ENCODE measurements at places on chromosomes 7 and 10.

DNA sequence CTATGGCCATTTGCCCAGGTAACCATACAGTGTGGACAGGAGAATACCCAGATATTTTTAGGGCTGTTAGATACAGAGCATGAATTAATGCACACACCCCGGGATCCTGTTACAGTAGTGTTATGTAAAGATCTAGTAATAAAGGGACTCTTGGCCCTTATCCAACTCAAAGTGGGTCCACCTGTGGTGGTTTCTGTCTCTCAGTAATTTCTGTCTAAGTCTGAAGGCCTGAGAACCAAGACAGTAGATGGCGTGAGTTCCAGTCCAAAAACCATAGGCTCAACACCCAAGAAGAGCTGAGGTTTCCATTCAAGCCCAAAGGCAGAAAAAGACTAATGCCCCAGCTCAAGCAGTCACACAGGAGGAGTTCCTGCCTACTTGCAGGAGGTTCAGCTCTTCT lies 277.7 kb downstream of the ZEB1 start:
- DNase-seq, result no peak

DNA sequence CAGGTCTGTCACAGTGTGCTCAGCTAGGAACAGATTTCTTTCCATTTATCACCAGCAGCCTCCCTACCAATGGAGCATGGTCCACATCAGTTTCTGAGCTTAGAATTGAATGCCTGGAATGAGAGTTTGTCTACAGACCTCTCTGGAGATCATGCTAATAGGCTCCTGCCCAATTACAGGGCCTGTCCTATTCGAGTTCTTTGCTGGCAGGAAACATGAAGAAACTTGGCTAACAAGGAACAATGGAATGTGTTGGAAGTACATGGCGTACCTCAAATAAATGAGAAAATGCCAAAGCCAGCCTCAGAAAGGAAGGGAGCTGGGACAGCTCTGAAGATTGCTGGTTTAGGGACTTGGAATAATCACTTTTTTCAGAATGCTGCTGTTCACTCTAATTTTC lies 186.0 kb upstream of the AKR1E2 start:
- no peak for DNase-seq

- DNase-seq, result peak; percentile 96
Observed at GRCh38 chr7:19572566-19572965, 136.3 kb downstream of the POLR1F start.

DNA sequence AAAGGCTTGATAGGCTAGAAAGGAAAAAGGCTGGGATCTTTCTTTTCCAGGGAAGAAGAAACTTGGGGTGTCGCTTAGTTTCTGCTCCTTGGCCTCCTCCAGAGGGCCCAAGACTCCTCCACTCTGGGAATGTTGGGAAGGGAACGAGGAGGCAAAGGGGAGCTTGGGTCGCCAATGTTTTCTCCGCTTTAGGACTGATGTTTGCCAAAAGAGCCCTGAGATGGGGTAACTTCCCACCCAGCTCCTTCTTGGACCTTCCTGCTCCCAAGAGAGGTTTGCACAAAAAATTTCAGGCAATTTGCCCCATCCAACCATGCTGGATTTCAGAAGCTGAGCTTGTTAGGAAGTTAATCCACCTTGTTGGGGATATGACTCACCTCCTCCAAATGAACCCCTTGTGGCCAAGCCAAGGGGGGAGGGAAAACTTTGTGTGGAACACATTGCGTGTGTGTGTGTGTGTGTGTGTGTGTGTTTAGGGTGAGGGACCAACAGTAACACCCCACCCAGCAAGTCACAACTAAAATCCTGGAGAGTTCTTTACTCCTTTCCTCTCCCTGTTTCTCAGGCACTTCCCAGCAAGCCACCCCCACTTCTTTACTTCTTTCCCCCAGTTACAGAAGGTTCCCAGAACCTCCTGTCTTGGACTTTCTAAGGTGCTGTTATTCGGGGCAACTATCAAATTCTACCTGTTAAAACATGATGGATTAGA lies 8.7 kb upstream of the HOXA2 start:
- no peak for DNase-seq

DNA sequence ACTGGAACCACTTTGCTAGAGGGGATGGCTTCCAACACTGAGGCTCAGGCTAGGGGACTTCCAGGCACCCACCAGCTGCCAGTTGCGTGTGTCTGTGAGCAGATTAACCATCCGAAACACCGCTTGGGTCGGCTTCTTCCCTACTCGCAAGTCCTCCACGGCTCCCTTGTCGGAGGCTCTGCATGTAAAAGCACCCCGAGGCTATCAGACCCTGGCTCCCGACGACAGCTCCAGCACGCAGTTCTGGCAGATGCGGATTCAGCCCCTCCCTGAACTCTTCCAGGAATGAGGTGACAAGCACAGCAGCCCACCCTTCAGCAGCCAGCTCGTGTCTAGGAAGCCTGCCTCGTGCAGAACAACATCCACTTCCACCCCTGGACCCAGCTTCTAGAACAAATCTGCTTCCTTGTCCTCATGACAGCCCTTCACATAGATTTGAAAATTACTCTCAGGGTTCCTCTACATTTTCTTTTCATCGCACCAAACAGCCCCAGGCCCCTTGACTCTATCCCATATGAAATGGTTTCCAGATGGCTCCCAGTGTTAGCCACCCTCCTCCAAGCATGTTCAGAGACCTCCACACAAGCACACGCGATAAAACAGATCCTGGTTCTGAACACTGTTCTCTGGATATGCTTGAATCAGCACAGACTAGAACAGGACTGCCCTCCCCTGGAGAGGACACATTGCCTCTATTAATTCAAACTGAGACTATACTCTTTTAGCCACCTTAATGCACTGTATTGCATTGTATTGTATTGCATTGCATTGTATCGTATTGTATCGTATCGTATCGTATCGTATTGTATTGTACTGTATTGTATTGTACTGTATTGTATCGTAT lies 44.6 kb downstream of the SLIT1 start:
- DNase-seq, result no peak

DNA sequence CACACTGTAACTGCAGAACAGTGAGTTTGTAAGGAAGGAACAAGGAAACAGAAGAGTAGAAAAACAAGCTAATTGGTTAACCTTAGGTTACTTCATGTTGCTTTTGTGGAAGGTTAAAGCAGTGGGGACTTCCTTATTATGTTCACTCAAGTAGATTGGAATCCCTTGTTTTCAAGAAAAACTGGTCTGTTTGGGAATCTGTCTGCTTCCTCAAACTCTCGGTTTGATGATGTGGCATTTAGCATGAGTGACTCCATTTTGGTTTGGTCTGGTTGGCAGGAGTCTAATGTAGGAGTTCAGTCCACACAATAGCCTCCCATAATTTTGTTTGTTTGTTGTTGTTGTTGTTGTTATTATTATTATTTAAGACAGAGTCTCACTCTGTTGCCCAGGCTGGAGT lies 3.8 kb upstream of the TRIM56 start:
- DNase-seq, result no peak

GRCh38 chr7:12158334-12159060 lies 52.6 kb upstream of the TMEM106B start:
- DNase-seq, result peak; percentile 61

- no peak for DNase-seq
Observed at GRCh38 chr7:44051611-44052220, 7.2 kb downstream of the DBNL start.

DNA sequence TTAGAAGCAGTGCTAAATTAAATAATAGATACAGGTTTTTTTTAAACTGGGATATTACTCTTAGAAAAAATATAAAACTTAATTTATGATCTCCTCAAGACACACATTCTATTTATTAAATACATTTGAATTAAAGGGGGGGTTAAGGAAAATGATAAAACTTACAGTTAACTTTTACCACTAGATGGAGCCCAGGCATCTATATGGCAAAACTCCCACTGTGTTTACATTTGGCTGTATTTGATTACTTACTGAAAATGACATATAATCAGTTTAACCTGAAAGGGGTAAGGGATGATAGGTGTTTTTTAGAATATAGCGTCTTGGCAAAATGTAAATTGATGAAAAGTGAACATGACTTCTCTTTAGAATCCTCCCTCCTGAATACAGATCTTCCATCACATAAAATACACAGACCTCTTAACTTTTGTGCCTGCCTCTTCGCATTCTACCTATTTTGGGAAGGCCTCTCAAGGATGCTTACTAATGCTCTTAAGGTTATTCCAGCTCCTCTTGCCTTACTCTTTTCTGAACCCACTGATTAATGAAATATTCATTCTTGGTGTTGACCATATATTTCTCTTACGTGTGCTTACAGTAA lies 235.7 kb downstream of the AGMO start:
- DNase-seq, result peak; percentile 74

DNA sequence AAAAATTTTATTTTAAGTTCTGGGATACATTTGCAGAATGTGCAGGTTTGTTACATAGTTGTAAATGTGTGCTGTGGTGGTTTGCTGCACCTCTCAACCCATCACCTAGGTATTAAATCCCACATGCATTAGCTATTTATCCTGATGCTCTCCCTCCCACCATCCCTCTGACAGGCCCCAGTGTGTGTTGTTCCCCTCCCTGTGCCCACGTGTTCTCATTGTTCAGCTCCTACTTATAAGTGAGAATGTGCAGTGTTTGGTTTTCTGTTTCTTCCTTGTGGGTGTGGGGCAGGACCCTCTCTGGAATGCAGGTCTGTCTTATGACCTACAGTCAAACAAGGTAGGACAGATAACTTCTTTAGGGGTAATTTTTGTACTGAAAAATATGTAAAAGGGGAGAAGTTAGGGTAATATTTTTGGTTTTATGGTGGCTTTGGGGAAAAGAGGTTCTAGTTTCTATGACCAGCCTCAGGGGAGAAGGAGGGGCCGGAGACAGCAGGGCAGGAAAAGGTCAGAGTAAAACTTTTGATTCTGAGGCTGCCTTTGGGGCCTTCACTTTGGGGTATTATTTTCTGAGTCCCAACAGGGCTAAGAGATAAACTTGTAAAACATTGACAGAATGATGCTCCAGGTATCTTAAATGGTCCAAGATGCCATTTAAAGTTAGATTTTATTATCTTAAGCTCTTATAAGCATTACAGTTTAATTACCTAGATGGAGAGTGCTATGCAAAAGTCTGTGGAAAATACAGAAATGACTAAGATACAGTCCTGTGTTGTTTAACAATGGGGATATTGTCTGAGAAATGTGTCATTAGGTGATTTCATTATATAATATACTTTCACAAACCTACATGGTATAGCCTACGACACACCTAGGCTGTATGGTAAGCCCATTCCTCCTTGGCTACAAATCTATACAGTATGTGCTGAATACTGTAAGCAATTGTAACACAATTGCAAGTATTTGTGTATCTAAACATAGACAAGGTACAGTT lies 354.8 kb downstream of the ABCA13 start:
- no peak for DNase-seq

DNA sequence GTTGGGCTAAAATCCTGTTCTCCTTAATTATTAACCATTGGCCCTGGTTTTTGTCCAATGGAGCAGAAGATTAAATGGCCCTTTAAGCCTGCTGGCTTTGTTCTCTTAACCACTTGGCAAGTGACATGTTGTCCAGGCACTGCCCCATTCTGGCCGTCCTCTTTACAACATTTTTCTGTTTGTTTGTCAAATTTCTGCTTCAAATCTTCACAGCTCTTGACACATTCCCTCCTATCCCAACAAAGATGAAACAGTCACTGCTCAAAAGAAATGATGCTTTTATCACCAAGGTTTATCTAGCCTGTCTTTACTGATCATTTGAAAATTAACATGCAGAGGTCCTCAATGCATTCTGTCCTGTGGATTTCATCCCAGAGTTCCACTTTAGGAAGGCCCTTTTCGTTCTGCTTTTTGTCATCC lies 700.4 kb downstream of the KCNMA1 start:
- no peak for DNase-seq

DNA sequence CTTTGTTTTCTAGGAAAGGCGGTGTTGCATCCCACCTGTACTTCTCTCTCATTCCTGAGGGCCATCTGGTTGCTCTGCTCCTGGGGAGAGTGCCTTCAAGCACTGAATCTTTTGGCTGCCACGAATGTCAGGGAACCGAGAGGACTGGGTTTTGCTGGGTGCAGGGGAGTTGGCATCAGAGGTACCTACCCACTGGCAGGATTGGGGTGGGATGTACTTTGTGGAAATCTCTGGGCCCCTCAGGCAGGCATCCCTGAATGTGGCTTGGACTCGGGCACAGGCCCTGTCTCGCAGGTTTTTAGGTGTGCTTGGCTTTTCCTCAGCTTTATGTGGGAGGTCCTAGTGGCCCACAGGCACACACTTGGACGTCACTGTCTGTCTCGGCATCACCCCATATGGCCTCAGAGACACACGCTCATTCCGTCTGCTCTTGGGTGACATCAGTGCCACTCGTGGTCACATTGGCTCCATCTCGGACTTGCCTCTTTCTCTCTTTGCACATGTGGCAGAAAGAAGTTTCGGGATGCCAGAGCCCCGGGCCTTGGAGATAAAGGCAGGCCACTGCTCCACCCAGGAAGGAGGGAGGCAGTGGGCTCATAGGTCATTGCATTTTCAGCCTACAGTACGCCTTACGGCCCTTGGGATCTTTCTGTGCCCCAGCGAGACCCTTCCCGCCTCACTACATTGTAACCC lies 325.6 kb downstream of the ZNF716 start:
- DNase-seq, result no peak

DNA sequence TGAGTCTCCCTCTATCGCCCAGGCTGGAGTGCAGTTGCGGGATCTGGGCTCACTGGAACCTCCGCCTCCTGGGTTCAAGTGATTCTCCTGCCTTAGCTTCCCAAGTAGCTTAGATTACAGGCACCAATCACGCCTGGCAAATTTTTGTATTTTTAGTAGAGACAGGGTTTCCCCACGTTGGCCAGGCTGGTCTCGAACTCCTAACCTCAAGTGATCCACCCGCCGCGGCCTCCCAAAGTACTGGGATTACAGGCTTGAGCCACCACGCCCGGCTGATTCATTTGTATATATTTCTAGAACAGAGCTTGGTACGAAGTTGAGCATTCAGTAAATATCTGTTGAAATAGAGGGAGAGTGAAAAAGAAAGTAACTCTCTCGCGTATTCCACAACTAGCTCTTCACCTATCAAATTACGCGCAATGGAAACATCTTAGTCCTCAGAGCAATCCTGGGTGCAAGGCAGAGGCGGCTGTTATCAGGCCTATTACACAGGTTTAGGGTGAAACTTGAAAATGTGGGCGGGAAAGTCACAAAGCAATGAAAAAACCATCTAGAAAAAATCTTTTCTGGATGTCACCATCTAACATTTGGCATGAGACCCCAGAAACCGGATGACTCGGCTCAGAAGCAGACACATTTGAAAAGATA lies 707 bp upstream of the GHITM start:
- DNase-seq, result peak; percentile 45

GRCh38 chr10:29553544-29554250 lies 81.1 kb downstream of the SVIL start:
- no peak for DNase-seq

DNA sequence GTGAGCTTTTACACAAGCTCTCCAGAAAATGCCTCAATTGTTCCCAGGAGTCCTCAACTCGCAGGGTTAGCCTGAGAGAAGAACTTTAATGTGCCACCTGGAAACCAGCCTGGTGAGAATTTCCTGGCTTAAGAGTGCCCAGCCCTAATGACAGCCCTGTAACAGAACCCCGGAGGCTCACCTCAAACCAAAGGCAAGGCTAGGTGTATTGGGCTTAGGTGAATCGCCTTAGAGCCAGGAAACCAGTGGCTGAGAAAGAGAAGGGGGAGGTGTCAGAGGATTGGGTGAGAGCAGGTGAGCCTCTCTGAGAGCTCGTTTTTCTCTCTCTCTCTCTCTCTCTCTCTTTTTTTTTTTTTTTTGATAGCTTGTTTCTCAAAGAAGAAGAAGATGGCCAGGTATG lies 7.3 kb downstream of the OCM2 start:
- no peak for DNase-seq
